ENCODE measurements at places on chromosomes 7 and 10. TPM values are rescaled to one million over a fixed set of nuclear protein-coding genes. Genes with fewer than 3 reads are reported as not detected.

Gene ADRB1
- total RNA-seq: 0.14 TPM

Gene RNF133
- 0.19 TPM for total RNA-seq

Gene FAM25A
- total RNA-seq: 0.47 TPM

Gene TUBB8
- total RNA-seq: 0.05 TPM

Gene UPP1
- 3.2 TPM for total RNA-seq

Gene GDF10
- total RNA-seq: 0.47 TPM

Gene ANKRD7
- total RNA-seq: 0.38 TPM

Gene HECW1
- total RNA-seq: 0.05 TPM

Gene FAM237B
- not detected for total RNA-seq

Gene PRKCQ
- 55.2 TPM for total RNA-seq

Gene TAF6
- total RNA-seq: 10.2 TPM

Gene NKX2-3
- 0.05 TPM for total RNA-seq

Gene GIMAP5
- 39.3 TPM for total RNA-seq

Gene AIMP2
- 40.6 TPM for total RNA-seq
